ENCODE measurements at places on chromosomes 7 and 10.

DNA sequence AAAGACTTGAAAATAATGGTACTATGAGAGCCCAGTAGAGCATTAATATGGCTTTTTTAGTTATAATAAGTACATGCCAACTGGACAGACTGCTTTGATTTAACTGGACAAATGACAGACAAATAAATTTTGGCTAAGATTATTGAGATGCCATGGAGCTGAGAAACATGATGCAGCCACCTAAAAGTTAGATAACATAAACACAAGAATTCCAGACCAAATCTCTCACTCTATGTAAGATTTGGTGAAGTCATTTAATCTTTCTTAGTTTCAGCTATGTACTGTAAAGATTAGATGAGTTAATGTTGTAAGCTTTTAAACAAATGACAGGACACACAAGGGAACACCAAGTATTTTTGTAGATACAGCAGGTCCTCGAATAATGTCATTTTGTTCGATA is 118.2 kb downstream of the CACNA2D1 start:
- no peak for DNase-seq

- DNase-seq: no peak
Measured at GRCh38 chr10:22611425-22612115, 102.8 kb downstream of the PIP4K2A start.

DNA sequence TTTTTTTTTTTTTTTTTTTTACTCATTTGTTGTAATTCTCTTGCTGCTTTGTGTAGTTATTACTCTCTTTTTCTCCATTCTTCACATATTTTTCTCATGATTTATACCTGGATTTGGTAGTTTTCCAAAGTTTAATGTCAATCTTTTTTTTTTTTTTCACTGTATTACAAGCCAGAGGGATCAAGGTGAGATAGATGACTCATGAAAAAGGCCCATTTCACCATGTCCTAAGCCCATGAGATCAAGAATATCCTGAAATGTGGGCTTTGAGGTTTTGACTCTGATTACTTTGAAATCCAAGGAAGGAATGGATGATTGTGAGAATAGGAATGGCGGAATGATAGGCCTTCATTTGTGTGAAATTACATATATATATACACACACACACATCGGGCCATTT is 31.1 kb downstream of the TAX1BP1 start:
- no peak for DNase-seq

DNA sequence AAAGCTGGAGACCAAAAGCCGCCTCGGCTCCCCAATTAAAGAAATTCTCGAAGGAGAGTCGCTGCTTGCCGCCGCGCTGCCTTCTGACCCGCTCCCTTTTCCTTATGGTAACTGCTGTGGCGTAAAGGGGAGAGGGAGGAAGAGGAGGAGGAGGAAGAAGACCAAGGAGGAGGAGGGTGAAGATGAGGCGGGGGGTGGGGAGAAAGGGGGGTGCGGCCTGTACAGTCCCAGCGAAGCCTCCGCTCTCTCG is 388 bp downstream of the CNOT4 start:
- DNase-seq: no peak

DNA sequence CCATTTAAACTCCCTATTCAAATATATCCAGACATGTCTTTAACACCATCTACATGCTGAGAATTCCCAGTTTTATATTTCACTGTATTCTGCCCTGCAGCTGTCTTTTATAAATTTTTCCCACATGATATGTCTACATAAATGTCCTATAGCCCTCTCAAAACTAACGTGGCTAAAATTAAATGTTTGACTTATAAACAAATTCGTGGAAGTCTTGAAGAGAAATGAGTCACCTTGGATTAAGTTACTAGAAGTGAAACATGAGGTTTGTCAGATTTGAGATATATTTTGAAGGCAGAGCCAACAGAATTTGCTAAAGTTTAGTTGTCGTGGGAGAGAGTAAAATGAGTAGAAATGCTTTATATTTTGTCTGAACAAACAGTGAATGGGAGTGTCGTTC is 386.9 kb upstream of the CNTNAP2 start:
- no peak for DNase-seq

GRCh38 chr7:26413007-26413691 is 121.5 kb downstream of the SNX10 start:
- no peak for DNase-seq

DNA sequence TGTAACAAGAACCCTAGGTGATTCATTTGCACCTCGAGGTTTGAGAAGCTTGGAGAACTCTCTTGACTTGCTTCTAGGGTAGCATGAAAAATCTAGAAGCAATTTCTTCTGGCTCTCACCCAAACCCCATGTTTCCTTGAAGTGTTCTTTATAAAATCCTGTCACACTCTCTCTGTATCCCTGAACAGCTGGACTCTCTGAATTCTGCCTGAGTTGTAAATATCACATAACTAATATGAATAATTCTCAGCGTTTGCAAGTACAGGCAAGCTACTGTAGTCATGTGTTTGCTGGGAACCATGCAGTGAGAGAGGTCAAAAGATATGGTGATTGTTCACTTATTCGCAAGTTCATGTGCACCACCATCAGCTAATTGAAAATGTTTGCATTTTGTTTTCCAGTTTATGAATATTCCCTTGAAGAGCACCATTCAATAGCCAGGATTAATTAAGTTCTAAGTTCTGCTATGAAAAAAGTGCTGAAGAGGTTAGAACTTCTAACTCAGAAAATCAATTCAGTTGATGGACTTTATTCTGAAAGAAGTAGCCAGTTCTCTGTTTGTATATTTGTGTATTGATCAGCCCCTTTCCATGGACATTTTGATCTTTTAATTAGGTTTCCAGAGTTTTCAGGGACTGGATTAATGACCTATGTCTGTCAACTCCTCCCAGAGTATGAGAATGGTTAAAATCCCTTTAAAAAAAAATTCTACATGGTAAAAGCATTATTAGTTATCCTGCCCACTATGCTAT is 243.0 kb downstream of the PLXDC2 start:
- no peak for DNase-seq

DNA sequence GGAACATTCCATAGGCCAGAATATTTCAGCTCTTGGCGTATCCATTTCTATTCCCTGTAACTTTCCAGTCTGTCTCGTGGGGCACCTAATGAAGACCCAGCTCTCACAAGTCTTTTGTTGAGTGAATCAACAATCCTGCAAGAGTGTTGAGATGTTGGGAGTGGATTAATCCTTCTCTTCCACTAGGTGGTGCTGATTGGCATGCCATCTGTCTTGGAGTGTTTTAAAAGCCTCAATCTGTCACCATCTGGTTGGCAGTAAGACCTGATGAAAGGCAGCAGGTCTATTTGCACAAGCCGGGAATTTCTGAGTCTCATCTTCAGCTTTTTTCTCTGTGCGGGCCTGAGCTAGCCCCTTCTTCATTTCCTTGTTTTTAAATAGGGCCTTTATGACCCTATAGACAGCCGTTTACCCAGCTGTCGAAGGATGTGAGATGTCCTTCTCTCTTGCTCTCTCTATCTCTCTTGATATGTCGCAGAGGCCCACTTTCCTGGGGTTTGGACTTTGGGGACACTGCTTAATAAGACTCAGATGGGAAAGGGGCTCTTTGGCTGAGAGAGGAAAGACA is 180.5 kb downstream of the ZNF365 start:
- DNase-seq: no peak

- DNase-seq: no peak
Measured at GRCh38 chr10:3480990-3481315, 304.1 kb downstream of the KLF6 start.

- DNase-seq: no peak
Measured at GRCh38 chr7:136114966-136115762, 138.0 kb upstream of the MTPN start.

GRCh38 chr10:1530871-1531517 is 206.3 kb downstream of the ADARB2 start:
- no peak for DNase-seq

GRCh38 chr10:115094416-115095140 is 1.4 kb downstream of the ATRNL1 start:
- DNase-seq: no peak

GRCh38 chr10:123000155-123000554 is 8.4 kb downstream of the IKZF5 start:
- no peak for DNase-seq

DNA sequence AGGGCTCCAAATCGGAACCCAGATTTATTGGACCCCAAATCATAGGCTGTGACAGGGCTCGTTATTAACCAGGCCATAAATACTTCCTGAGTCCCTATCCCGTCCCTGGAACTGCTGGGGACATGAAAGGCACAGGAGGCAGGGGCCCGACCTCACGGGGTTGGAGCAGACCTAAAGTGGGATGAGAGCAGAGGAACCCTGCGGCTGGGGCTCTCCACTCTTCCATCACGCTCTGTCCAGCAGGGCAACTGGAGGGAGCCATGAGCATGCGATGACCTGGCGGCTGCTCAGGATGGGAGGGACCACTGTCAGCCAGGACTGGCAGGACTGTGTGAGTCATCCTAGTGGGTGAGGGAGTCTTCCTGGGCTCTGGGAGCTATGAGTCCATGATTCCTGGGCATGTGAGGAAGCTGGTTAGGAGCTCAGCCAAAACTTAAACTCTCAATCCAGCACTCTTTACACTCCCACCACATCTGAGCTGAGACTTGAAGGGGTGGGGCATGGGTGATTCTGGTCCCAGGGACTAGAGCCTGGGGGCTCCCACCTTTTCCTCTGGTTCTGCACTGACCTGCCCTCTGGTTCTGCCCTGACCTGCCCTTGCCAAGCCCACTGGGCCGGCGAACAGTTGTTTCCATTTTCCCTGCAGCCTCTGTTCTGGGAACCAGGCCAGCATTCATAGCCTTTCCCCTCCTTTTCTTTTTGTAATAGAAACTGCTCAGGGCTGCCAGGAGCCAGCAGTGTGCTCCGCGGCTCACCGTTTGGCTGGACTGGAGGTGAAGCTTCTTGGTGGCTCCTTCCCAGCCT is 47.1 kb downstream of the SYPL1 start:
- no peak for DNase-seq

DNA sequence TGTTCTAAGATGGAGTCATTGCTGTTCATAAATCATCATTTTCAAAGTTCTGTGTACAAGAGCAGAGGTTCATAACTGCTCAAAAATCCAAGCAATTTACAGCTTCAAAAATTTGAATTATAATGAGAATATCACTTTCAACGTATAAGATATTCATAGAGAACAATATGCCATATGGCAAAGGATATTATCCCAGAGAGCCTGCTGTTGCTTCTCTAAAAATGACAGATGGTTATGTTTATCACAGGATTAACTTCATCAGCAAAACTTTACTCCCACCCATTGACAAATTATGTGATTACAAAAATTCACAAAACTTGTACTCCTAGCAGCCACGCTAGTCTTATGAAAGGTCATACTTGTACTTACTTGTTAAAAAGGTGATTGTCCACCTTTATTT is 105.1 kb downstream of the PIP4K2A start:
- no peak for DNase-seq

GRCh38 chr10:69571618-69572158 is 1.5 kb downstream of the NEUROG3 start:
- DNase-seq: no peak

- DNase-seq: no peak
Measured at GRCh38 chr10:113473851-113474250, 79.0 kb upstream of the HABP2 start.

GRCh38 chr10:131825960-131826650 is 74.7 kb upstream of the PPP2R2D start:
- no peak for DNase-seq

DNA sequence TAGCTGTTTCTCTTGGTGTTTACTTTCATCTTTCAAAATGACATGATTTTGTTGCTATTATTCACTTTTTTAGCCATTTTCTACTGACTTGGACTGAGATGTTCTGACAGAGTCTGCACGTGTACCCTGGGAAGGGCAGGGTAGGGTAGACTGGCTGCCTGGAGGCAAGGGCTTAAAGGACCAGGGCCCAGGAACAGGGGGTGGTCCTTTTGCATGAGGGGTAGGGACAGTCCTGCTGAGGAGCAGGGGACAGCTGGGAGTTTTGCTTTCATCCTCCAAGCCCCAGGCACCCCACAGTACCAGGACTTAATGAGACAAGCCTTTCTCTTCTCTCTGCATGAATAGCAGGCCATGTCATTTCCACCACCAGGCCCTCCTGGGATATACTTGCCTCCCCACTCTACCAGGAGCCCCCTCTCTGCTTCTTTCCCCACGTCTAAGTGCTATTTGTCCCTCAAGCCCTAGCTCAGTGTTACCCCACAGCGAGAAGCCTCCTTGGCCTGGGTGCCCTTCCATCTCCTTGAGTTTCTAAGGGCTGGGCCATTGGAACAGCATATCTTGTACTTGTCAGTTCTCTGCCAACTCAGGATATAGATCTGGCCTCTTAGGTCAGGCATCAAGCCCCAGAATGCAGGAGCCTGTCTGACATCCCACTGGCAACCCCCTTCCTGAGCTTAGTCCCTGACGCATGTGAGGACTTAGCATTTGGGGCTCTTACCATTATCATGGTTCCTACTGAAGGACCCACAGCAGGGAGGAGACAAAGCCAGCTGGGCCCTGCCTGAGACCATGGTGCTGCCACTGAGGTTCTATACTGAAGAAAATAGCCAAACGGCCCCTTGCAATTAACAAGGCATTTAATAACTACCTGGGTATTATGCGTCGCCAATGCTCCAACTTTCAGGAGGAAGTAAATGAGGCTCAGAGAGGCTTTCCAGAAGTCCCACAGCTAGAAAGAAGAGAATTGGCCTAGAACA is 78.4 kb upstream of the UNC5B start:
- DNase-seq: no peak

DNA sequence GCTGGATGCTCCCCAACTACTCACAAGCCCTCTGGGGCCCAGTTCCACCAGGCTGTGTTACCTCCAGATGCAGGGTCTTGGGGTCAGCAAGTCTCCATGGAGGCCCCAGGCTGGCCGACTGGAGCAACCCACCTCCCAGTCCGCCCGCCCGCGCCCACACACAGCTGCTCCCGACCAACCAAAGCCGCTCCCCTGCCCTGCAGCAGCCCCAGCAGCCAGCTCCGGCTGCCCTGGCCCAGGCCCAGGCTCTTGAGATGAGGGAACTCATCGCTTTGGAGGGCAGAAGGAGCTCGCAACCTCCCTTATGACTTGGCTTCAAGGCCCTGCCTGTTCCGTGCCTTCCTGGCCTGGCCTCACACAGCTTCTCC is 47.2 kb downstream of the LRRC20 start:
- DNase-seq: no peak

DNA sequence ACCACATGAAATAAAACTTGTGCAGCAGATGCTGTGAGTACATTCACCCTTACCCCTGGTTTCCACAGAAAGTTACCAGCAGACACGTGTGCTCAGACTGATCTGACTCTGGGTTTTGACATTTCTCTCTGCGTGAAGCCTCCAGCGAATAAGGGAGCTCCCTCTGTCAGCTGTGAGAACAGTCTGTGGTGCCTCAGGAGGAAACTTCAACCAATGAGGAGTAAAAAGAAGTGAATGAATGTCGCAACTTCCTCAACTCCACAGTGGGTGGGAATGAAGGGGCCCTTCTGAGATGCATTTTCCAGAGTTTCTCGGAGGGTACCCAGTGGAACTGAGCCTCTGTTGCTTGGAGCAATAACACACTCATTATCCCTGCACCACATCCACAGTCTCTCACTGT is 743.4 kb downstream of the TNS3 start:
- DNase-seq: no peak

DNA sequence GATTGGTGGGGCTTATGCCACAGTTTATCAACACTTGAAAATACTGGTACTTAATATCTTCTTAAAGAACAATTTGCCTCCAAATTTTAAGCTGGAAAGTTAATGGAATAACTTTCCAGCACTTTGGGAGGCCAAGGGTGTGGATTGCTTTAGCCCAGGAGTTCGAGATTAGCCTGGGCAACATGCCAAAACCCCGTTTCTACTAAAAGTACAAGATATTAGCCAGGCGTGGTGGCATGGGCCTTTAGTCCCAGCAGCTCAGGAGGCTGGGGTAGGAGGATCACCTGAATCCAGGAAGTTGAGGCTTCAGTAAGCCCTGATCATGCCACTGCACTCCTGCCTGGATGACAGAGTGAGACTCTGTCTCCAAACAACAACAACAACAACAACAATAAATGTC is 56.0 kb downstream of the PRF1 start:
- no peak for DNase-seq

GRCh38 chr7:150515248-150516147 is 826 bp downstream of the GIMAP7 start:
- no peak for DNase-seq

Data from stimulated activated CD4-positive, alpha-beta T cell treated with anti-CD3 and anti-CD28 coated beads, Interleukin-1b, Interleukin-23, amount 100 ng/mL, for 1 hour (primary cell).